Mammary epithelial cell (primary cell): ENCODE measurements at places on chromosomes 5 and 9.

- DNase-seq = no peak
Measured at GRCh38 chr5:54670281-54670680, 152.7 kb downstream of the SNX18 start.

- peak; percentile 1 for DNase-seq
Measured at GRCh38 chr5:52638732-52639131, 149.0 kb upstream of the ITGA1 start.

- no peak for DNase-seq
Measured at GRCh38 chr9:16001856-16002255, 449.0 kb downstream of the CCDC171 start.

- no peak for DNase-seq
Measured at GRCh38 chr9:25700430-25700829, 22.2 kb upstream of the TUSC1 start.

DNA sequence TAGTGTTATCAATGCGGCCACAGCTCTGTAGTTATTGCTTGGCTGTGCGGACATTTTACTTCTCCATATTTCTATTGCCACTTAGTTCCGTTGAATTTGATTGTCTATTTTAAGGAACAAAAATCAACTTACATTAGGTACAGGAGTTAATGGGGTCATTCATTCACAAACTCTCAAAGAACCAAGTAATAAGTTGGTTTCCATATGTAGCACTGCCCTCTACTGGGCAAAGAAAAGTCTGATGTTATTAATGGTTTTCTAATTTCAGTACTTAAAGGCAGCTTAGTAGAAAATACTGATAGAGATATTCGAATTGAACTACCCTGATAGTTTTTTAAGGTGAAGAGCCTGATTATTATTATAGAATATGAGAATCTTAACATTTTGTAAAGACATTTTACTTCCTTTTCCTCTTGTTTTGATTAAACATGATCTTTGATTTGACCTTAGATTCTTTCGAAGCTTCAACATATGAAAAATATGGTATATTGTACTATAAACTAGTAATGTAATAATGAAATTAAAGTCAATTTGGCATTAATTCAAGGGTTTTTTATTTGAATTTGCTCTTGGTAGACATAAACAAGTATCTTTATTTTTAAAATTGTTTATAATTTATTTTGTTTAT lies 119.5 kb upstream of the CTNND2 start:
- peak; percentile 18 for DNase-seq

- no peak for DNase-seq
Measured at GRCh38 chr5:144583541-144584449, 413.1 kb downstream of the KCTD16 start.

GRCh38 chr9:28847331-28847730 lies 1274.0 kb upstream of the C9orf72 start:
- DNase-seq = no peak

DNA sequence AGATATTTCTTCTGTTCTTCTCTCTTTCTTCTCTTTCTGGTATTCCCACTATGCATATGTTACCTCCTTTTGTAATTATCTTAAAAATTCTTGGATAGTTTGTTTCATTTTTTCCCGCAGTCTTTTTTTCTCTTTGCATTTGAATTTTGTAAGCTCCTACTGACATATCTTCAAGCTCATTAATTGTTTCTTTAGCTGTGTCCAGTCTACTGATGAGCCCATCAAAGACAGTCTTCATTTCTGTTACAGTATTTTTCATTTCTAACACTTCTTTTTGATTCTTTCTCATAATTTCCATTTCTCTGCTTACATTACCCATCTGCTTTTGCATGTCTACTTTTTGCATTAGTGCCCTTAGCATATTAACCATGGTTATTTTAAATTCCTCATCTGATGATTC lies 44.7 kb upstream of the UNC5A start:
- DNase-seq = no peak

- peak; percentile 65 for DNase-seq
Measured at GRCh38 chr5:168931638-168932345, 352.6 kb upstream of the PANK3 start.

DNA sequence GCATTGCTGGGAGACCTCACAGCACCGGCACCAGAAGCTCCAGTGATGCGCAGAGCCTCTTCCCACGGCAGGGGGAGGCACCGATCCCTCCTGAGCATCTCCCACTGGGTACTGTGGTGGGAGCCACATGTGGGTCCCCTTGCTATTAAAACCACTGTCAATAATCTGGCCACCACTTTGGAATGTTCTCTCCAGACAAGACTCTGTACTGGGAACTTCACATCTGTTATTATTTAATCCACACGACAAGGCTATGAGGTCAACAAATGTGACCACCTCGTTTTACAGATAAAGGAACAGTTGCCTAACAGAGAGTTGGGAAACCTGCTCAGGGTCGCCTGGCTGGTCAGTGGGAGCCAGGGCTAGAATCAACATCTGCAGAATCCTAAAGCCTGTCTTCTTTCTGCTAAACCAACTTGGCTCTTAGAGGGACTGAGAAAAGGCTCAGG lies 72.7 kb downstream of the EPB41L4B start:
- DNase-seq = no peak

GRCh38 chr9:35162605-35163315 lies 951 bp downstream of the UNC13B start:
- DNase-seq = peak; percentile 12

- no peak for DNase-seq
Measured at GRCh38 chr5:124761010-124761409, 14.6 kb upstream of the ZNF608 start.

- no peak for DNase-seq
Measured at GRCh38 chr9:131606896-131607567, 61.7 kb downstream of the PRRT1B start.

DNA sequence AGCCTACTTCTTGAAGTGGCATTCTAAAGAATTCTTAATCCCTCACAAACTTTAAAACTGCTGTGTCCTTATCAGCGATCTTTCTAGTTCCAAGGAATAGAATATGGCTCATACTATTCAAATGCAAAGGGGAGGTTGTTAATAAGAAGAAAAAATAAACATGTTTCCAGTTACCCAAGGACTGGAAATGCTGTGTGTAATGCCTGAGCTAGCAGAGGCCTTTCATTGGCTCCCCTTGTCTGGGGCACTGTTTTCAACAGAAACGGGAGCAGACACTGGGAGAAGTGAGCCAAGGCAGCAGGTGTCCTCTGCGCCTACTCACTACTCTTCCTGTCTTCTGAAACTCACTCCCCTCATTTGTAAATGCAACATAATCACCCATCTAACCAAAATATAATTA lies 253.0 kb downstream of the MARCHF11 start:
- no peak for DNase-seq

DNA sequence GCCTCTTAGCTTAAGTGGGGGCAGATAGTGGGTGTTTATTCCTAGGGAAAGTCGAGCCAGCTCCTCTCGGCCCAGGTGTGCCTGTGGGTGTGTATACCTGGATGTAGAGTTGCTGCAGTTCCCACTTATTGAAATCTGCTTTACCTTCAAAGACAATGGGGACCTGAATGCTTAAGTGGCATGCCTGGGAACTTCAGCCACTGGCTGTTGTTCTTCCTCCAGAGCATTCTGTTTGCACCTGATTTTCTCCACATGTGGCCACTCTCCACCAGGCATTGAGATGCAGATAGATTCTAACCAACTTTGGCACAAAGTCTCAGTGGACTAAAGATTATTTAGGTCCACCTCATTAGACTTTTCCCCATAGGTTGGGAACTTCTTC lies 186.8 kb downstream of the ZNF462 start:
- no peak for DNase-seq

DNA sequence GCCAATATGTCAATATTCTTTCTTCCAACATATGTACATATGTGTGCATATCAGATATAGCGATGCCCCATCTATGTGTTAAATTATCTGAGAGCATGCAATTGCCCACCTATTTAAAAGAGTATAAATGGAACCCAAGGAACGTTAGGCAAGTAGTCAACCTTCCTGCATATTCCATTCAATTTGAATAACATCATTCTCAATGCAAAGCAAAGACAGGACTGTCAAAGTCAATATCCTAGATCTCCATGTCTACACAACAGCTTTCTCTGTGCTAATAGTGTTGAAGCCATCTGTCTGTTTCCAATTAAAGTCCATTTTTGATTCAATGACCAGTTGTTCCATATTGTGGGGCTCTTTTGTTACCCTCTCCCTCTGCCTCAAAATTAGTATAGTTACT lies 85.3 kb upstream of the COX7C start:
- DNase-seq = no peak

GRCh38 chr5:62327138-62328053 lies 21.4 kb downstream of the KIF2A start:
- DNase-seq = no peak

DNA sequence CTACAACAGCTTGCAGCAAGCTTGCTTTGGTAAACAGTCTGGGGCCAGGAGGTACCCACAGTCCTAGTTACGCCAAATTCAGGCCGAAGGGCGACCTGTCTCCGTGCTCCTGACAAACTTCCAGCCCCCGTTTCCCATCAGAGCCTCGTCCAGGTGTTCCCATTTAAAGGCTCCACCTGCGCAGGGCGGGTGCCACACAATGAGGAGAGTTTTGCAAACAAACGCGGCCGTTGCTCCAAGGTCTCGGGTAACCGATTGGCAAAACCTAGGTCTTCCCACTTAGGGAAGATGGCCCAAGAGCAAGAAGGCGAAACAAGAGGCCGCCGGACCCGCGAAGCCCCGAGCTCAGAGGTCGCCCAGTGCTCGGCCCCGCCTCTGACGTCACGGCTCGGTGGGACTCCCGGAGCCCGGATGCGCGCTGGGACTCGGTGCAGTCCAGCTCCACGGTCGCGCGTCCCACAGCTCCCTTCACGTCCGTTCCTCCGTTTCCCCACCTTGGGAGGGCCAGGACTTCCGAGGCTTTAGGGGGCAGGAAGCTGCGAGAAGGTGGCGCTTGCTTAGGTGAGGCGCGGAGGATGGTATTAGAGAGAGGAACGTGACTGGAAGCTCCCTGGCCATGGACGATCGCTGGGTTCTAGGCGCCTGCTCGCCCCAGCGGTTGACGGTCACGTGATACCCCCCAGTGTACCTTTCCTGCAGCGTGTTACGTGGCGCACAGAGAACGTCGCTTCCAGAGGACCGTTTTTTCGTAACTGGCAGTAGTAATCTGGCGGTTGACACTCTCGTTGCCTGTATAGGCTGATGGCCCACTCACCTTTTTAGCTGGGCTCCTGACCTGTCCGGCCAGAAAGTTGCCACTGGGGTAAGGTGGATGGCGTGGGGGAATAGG lies 41.8 kb upstream of the KDM4C start:
- DNase-seq = no peak

DNA sequence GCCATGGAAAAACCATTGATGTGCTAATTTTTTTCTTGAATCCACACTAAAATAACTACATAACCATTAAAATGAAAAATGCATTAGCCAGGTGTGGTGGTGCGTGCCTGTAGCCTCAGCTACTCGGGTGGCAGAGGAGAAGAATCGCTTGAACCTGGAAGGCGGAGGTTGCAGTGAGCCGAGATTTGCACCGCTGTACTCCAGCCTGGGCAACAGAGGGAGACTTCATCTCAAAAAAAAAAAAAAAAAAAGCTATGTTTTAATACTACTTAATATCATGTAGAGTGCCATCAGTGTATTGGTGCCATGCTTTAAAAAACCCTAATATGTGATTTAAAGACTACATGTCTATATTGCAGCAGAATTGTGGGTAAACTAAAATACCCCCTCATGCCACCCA lies 58.9 kb downstream of the NDFIP1 start:
- no peak for DNase-seq

DNA sequence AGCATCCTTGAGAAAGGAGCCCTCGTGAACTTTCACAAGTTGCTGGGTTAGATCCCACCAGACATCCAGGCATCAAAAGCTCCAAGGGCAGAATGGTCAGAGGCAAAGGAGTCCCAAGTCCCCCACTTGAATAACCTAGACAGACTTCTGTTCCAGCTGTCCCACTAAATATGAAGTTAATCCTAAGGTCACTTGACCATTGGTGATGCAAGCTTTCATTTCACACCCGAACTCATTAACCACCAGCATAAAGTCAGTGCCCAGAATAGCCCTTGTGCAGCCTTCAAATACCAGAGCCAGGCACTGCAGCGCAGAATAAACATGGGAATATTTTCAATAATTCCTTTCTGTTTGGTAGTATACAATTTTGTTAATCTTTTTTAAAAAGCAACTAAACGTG lies 28.9 kb downstream of the OXCT1 start:
- no peak for DNase-seq

DNA sequence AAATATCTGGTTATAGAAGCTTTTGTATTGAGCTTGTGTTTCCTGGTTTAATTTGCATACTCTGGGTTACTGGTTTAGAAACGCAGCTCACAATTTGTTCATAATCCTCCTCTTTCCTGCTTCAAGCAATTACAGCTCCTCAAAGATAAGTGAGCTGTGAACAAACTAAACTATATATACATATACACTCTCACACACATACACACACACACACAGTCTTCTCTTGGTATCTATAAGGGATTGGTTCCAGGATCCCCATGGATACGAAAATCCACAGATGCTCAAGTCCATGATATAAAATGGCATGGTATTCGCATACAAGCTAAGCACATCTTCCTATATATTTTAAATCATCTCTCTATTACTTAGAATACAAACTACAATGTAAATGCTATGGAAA lies 510.9 kb upstream of the CDH18 start:
- no peak for DNase-seq

- DNase-seq = peak; percentile 12
Measured at GRCh38 chr9:119224431-119224830, 144.8 kb downstream of the BRINP1 start.

DNA sequence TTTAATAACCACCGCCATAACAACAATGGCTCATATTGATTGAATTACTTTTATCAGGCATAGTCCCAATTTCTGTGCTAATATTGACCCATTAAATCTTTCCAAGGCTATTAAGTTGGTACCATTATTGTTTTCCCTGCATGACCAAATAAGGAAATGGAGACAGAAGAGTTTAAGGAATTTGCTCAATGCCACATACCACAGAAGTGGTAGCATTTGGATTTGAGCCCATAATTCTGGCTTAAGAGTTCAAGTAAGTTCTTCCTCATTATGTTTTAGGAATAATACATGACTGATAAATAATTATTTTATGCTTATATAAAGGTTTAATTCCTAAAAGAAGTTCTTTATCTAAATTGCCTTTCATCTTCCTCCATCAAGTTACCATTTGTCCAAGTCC lies 43.4 kb upstream of the HAPLN1 start:
- no peak for DNase-seq

DNA sequence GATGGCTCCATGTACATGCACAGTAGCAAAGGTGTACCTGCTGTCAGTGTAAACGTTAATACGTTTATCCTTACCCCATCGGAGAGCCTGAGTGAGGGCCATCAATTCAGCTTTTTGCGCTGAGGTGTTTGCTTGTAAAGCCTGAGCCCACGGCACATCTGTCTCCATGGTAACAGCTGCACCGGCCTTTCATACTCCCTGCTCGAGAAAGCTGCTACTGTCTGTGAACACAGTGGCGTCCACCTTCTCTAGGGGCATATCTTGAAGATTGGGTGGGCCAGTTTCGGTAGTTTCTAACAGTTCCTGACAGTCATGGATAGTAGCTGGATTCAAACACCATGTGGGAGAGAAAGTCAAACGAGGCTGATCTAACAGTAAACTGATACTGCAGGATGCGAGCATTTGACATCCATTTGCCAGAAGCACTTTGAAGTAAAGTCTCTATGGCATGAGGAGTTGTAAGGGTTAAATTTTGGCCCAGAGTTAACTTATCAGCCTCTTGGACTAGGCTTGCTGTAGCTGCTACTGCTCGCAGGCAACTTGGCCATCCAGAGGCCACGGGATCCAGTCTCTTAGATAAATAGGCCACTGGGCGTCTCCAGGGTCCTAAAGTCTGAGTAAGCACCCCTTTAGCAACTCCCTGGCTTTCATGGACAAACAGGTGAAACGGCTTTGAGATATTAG lies 21.0 kb upstream of the RHOBTB3 start:
- DNase-seq = no peak

- no peak for DNase-seq
Measured at GRCh38 chr9:124394596-124394995, 20.6 kb downstream of the PSMB7 start.
